ENCODE measurements at places on chromosomes 2 and 18. TPM values are rescaled to one million over a fixed set of nuclear protein-coding genes. Genes with fewer than 3 reads are reported as not detected.

GNAL gene
- polyA plus RNA-seq = 4.9 TPM

TMEM87B gene
- 29.9 TPM for polyA plus RNA-seq

DNA sequence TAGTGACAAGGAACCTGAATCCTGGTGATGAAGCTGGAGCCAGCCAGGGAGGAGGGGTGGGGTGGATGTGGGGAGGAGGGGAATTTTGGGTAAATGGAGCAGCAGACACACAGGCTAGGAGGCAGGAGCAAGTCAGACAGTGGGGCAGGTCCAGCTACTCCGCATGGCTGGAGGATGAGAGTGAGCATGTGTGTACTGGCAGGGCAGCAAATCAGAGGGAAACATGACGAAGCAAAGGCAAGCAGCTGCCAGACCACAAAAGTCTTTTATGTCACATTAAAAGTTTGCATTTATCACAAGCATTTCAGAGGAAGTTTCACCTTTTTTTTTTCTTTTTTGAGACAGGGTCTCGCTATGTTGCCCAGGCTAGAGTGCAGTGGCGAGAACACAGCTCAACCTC is 11.9 kb upstream of the KIDINS220 start:
- DNase-seq = no peak

GRCh38 chr2:65344689-65345088 is 87.7 kb downstream of the SPRED2 start:
- DNase-seq = no peak

DNA sequence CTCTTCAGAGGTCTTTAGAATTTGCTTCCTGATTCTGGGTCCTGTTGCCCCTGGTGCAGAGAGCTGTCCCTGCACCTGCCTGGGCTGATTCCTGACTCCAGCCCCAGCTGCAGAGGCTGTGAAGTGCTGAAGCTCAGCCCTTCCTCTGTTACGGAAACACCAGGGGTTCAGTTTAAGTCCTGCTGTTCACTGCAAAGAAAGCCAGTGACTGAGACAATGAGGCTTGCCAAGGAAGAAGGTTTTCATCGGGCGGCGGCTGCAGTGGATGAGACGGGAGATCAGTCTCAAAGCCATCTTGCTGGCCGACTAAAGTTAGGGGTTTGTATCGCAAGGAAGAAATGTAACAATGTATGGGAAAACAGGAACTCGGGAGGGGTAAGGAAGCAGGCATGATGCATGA is 142.4 kb upstream of the ZNF236 start:
- no peak for DNase-seq

GRCh38 chr18:31162825-31163435 is at the start of gene DSC1:
TSS of gene DSC1 (minus strand) at chr18:31162856. CDS start at chr18:31162594, 262 bp downstream.
- no peak for DNase-seq

DNA sequence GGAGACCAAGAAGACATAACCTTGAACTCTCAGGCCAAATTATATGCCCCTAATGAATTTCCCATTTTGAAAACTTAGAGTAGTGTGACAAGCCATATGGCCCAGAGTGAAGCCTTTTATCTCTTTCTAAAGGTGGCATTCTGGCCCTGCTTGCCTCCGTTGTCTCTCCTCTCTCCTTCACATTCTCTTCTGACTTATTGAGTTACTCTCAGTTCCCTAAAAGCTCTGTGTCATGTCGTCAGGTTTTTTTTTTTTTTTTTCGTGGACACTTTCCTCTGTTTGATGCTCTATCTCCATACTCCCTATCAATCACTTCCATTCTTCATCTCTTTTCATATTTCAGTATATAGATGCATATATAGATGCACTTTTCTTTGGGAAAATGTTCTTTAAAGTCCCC is 128.1 kb upstream of the RPRM start:
- no peak for DNase-seq

PLB1 gene
- 1.2 TPM for polyA plus RNA-seq

DNA sequence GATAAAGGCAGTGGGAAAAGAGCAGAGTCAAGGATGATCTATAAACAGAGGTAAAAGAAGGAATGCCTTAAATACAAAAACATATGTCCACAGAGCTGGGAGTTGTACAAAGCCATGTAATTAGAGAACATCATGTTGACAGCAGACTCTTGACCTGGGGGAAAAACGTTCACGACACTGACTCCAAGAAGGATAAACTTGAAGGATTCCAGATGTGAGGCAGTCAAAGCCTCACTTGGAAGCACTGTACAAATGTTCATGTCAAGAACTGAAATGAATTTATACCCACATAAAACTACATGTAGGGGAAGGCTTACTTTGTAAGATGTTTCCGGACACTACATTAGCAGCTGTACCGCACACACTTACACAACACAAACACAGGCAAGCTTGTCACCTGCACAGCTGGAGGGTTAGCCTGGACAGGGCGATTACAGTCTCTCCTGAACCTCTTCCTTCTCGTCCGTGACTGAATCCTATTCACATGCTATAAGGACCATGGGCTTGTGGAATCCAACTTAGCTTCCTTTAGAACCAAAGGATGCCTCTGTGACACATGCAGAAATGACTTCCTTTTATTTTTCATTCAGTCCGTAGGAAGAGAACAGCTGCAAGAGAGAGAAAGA is 88.6 kb downstream of the SH3YL1 start:
- DNase-seq = peak; percentile 73

DPP10 gene
- polyA plus RNA-seq = 17.1 TPM

GRCh38 chr2:204030322-204030721 is 93.8 kb downstream of the ICOS start:
- DNase-seq = no peak

ZNF2 gene
- 9.0 TPM for polyA plus RNA-seq

DNA sequence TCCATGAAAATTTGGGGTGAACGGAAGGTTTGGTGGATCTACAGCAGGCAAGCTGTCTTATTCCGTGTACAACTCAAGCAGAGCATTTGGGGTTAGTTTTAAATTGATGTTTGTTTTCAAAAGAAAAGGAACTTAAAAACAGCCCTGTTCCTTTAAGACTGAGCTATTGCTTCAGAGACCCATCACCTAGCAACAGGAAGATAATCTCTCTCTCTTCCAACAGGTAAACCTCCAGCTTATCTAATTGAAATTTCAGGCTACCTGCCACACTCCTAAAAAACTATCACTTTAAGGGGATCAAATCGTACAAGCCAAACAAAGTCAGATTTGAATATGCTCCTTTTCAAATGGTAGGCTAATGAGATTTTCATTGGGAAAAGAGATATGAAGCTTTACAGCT is 101.8 kb downstream of the RNF152 start:
- no peak for DNase-seq

GRCh38 chr18:61853855-61854254 is 39.0 kb downstream of the RNF152 start:
- DNase-seq = no peak

ABCB11 gene
- 0.10 TPM for polyA plus RNA-seq

DNA sequence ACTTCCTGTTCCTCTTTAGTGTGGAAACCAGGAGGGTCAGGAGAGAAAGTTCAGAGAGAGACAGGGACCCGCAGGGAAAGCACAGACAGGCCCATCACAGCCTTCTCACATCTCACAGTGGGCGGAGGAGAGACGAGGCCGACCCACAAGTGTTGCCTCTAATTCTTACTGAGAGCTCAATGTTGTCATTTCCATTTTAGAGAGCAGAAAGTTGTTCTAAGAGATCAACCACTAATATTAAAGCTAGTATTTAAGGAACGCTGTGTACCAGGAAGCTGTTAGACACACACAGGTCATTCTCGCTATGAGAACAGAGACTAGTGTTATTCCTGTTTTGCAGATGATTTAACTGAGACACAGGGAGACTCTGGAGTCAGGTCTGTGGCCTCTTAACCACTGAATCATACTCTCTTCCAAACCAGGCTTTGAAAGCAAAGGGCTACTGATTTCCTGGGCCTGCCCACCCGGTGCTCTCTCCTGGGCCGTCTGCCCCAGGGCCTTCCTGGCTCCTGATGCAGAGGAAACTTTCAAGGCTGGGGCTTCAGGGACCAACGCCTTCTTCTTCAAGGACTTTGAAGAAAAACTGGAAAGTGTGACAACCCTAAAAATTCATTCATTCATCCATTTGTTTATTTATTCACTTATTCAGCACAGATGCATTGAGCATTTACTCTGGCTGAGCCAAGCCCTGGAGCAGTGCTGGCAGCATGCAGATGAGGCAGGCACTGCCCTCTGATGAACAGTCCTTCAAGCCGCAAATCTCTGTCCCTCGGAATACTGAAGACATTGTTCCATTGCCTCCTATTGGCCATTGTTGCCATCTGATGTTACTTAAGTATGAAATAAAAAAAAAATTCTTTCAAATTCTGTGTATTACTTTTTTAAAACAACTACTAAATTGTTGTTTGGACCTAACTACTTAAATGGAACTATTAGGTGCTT is 37.2 kb upstream of the BIN1 start:
- DNase-seq = no peak

RGPD3 gene
- 0.12 TPM for polyA plus RNA-seq

GRCh38 chr2:75044291-75044690 is 85.8 kb downstream of the POLE4 start:
- DNase-seq = no peak

GRCh38 chr2:60515721-60516226 is 37.7 kb downstream of the BCL11A start:
- no peak for DNase-seq

DNA sequence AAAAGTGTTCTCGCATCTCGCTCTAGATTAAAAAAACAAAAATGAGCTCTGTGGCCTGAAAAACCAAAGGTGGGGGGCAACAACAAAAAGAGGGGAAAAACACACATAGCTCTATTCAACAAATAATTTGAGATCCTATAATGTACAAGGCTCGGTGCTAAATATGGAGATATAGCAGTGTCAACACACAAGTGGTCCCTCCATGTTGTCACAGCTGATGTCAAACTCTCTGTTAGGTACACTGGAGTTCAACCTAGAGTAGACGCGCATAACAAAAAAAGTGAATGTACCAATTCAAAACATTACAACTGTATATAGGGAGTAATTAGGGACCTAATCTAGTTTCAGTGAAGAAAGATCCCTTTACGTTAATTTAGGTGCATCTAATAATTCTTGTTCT is 5.9 kb downstream of the NCL start:
- no peak for DNase-seq

DNA sequence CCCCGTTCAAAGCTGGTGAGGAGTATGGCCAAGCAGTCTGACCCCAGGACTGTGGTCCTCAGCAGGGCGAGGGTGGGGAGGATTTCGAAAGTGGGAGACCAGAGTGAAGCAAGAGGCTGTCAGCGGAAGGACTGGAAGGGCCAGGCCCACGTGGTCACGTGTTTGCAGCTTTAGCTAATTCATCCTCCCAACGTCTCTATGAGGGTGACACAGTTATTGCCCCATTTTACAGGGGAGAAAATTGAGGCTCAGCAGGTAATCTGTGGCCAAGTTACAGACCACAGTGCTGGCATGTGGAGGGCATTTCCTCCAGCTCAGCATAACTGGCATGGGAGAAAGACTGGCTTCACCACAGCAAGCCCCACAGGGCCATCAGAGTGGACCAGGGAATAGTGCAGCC is 45.4 kb upstream of the LTBP1 start:
- DNase-seq = no peak

DNA sequence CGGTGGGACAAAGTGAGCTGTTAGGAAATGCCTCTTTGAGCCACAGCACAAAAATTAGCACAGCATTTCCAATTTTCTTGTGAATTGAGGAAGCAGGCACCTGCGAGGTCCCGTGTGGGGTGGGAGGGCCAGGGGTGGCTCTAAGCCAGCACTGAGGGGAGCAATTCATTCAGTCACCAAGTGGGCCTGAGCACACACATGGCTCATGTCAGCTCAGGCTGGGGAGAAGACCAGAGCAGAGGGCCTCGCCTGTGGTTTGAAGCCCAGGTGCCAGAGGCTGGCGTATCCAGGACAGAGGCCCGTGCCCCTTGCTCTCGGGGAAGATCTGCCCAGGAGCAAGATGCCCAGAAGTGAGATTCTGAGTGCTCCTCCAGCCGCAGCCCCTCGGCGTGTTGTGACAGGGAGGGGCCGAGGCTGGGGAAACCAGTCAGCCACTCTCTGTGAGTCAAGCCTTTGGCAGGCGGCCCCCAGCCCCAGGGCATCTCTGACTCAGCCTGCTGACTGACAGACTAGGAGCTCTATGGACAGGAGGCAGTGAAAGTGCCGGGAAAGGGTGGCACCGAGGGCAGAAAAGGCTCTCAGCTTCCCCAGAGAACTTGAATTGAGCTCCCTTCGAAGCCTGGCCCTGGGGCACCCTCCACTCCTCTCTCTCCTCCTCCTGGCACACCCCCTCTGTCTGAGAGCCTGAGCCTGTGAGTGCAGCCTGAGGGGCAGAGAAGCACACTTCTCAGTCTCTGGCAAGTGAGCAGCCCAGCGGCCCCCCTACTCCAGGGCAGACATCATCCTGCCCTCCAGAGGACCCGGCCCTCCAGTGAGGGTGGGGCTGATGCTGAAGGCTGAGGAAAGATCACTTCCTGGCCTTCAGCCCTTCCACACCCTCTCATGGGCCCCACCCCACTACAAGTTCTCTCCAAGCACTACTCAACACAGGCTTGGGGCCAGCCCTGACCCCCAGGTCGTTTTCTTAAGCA is 32.3 kb downstream of the CYP26B1 start:
- no peak for DNase-seq

GRCh38 chr2:159456500-159457426 is 159.6 kb downstream of the BAZ2B start:
- no peak for DNase-seq

DNA sequence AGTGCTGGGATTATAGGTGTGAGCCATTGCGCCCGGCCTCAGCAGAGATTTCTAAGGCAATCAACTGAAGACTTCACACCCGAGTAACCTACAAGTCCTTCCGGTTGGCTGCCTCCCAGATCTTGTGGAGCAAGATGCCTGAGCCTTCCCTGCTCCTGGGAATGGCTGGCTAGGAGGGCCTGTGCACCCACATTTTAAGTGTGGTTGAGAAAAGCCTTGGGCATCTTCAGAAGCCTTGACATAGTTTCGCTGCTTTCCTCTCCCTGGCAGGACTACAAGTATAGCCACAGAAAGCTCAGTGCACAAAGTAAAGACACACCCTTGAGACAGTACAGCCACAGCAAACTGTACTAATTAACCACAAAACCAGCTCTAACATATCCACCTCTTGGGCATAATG is 35.2 kb downstream of the E2F6 start:
- DNase-seq = no peak

DNA sequence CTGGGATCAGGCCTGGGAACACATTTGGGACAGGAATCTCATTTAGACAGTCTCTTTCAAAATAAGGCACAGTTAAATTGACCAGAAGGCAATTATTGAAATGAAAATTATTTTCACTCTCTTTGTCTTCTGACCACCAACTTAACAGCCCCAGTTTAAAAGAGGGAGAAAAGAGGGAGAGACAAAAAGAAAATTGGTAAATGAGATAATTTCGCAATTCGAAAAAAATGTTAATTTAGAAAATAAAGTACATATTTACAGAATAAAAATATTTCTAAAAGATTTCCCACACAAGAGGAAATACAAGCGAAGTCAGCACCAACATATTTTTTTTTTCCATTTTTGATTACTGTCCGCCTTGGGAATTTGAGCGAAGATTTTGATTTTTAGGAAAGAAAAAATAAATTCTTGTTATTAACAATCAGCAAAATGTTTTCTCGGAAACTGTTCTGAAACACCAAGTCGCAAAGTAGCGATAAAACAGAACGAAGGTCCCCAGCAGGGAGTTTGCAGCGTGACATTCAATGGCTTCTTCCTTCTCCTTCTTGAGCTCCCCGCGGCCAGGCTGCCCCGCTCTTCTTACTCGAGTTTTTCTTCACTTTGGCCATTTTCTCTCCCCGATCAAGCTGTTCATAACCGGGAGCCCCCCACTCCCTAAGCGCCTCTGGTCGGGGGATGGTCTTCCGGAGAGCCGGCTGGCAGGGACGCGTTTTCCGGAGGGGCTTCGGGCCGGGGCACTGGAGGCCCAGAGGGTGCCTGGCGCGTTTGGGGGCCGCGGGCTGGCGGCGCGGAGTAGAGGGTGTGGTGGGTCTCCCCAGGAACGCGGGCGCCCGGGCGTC is 5.0 kb downstream of the SP9 start:
- peak; percentile 39 for DNase-seq

DSG1 gene
- 0.05 TPM for polyA plus RNA-seq

COQ10B gene
- 17.8 TPM for polyA plus RNA-seq

GRCh38 chr18:37222354-37222998 is 343.1 kb downstream of the CELF4 start:
- no peak for DNase-seq

All from left kidney (tissue), 8 donors.